NCI-H748 treated with DMSO at 0.1 percent for 48 hours (cell line): ENCODE measurements at places on chromosomes 5 and 9.

DNA sequence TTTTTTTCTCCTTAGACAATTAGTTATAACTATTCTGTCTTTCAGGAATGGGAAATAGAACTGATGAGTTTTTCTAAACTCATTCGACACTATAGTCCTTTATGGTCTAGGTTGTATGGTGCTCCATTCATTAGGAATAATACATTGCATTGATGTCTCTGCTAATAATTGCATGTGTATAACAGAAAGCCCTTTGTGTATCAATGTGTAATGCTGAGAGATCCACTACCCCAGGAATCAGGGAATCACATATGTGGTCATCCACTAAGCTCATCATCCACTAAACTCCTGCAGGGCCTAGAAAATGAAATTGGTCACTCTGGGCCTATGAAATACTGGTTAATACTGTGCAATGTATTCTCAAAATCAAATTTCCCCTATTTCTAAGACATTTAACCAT is 242.0 kb upstream of the CDH18 start:
- no peak for DNase-seq

DNA sequence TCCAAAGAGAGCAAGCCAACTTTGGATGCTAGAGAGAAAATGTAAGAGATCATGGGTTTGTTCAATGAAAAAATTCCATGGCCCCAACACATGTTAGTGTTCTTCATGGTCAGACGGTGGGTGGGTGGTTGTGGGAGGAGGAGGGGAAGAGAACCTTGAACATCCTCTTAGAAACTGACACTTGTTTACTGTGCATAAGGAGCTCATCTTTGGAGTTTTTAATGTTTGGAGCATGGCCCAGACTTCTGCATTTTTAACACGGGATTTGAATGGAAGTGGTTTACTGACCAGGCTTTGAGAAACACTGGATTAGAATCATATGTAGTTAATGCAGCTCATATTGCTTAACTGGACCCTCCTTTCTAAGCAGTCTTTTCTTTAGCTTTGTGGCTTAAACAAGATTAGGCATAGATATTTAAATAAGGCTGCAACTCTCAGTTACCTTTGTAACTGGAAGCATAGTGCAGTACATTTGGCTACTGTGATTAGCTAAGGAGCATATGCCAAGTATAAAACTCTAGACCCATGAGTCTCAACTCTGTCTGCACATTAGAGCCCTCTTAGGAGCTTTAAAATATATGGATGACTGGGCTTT is 60.1 kb downstream of the FOCAD start:
- DNase-seq, result no peak

- DNase-seq, result no peak
Observed at GRCh38 chr9:115513148-115513547, 395.2 kb upstream of the TNC start.

GRCh38 chr9:94611638-94612068 is 18.0 kb upstream of the FBP2 start:
- no peak for DNase-seq

- DNase-seq, result no peak
Observed at GRCh38 chr5:137896560-137896959, 7.3 kb downstream of the PKD2L2 start.

- DNase-seq, result no peak
Observed at GRCh38 chr5:176187276-176188062, 50.8 kb upstream of the SIMC1 start.

DNA sequence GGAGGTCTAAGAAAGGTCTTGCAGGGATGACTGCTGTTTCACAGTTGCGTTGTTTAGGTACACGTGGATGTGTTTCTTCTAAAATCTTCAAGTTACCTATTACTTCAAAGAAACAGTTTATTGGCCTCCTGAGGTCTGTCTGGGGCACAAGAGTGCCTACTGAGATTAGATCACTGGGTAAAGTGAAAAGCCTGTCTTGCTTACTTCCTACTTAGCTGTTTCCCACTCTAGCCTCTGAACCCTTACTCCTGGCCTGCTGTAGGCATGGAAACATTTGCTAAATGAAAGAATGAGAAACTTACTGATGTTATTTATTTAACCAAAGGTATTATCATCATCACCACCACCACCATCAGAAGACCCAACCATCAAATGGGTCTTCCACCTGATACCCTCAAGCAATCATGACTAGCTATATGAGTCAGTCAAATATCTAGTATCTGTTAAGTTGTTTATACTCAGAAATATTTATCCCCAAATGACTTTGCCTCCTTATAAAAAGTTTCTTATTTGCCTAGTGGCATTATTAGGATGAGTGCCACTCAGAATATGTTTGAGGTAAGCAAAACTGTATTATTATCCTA is 92.5 kb downstream of the ELAVL2 start:
- no peak for DNase-seq

DNA sequence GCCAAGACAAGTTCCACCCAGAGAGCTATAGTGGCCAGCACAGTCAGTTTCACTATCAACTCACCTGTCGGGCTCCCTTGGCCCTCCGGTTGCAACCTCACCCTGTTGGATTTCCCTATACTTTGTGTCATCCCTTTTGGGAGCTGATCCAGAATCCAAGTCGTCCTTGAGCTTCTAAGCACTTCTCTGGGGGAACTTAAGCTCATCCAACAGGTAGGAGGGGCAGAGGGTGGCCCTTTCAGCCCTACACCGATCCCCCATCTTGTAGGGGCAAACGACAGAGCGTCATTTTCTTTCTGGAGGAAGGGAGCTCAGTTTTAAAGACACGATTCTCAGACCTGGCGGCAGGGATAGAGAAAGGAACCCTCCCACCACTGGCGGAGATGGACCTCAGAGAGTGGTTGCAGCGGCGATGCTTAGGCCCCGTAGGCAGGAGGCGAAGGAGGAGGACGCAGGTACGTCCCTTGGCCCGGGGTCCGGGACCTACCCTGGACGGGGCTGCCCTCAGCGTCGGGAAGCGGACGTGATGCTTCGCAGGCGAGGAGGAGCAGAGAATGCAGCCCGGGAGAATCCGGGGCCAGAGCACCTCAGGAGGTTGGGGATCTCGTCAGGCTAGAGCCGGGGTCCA is 519 bp downstream of the ZER1 start:
- DNase-seq, result no peak

DNA sequence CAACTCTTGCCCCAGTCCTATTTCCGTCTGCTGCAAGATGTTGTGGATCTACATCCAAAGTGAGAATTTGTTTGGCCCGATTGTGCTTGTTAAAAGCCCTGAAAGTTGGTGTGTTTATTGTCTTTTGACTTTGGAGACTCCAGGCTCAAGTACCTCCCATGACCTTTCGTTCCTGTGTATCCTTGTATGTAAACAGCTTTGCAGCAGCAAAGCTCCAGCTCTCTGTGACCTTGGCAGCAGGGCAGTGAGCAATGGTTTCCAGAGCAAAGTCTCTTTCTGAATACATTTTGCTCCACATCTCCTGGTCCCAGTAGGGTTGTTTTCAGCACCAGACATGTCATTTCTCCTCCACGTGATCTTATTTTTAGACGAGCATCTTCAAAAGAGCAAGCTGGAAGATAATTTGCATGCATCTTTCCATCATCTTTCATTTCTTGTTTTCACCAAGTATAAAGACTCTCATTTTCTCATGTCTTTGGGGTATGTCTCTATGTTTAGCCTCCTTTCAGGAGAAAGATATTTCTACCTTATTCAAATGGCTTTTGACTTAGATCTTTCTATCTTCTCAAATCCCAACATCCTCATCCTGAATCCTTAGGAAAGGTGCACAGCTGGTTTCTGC is 68.1 kb upstream of the ERCC6L2 start:
- DNase-seq, result no peak

GRCh38 chr5:140344683-140345423 is 1.6 kb downstream of the HBEGF start:
- no peak for DNase-seq

- no peak for DNase-seq
Observed at GRCh38 chr5:104355350-104355749, 792.8 kb upstream of the NUDT12 start.

DNA sequence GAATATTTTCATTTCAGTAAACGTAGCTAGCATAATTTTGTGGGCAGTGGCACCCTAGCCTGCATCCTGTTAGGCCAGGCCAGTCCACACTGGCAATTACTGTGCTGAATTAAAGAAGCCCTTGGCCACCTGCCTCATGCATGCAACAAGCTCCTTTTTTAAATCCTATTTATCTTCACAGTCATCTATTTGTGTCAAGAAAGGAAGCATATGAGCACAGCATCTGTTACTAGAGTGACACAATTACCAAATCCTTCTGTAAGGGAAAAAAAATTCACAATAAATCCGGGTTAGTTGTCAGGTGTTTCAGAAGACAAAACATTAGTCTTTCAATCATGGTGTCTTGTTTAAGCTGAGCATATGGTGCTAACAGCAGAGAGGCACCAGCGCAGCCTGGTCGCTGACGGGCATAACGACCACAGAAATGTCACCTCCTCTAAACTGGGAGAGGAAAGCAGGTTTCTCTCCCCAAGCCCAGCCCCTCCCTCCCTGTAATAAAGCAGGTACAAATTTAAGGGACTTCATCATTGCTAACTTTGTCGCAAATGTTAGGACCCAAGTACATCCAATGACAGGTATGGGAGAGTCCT is 520.6 kb downstream of the CTNND2 start:
- DNase-seq, result no peak

- no peak for DNase-seq
Observed at GRCh38 chr5:40555886-40556285, 123.8 kb upstream of the PTGER4 start.

GRCh38 chr5:18920966-18921365 is 1067.0 kb downstream of the CDH18 start:
- DNase-seq, result no peak

DNA sequence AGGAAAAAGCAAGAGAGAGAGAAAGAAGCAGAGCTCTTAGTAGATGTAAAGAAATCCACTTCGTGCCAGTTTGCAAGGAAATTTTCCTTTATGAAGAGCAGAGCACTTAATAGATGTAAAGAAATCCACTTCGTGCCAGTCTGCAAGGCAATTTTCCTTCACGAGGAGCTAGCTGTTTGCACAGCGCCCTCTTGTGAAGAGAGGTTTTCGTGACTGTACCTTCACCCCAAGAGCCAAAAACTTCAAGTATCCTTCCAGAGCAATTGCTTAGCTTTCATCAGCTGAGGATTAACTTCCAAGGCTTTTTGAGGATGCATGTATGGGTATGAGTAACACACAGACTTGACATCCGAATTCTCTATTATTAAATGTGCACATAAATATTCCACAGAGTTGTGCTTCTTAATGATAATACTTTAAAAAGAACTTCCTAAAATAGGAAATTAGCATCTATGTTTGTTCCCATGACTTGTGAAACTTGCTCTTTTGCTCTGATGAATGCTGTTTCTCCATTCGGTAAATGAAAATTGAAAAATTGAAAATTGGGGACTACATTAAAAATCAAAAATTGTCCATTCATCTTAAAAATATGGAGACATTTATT is 525.6 kb downstream of the PDE4D start:
- peak; percentile 26 for DNase-seq

GRCh38 chr5:40385544-40385943 is 294.2 kb upstream of the PTGER4 start:
- no peak for DNase-seq

- no peak for DNase-seq
Observed at GRCh38 chr5:126757713-126758357, 19.1 kb upstream of the LMNB1 start.

- peak; percentile 48 for DNase-seq
Observed at GRCh38 chr5:148998174-148998797, 64.6 kb downstream of the SH3TC2 start.

GRCh38 chr9:124273427-124274160 is 15.8 kb downstream of the NEK6 start:
- DNase-seq, result no peak

GRCh38 chr9:122444041-122444733 is 33.5 kb downstream of the OR1J1 start:
- no peak for DNase-seq

GRCh38 chr5:138053554-138053953 is 20.7 kb upstream of the FAM13B start:
- no peak for DNase-seq

DNA sequence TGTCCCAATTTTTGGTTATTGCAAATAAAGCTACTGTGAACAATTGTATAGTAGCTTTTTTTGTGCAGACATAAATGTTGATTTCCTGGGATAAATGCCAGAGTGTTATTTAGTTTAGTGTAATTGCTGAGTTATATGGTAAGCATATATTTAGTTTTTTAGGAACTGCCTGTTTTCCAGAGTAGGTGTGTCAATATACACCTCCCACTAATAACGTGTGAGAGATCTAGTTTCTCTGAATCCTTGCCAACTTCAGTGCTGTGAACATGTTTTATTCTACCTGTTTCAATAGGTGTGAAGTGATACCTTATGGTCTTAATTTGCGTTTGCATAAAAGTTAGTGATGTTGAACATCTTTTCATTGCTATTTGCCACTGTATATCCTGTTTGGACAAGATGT is 9.1 kb upstream of the OR2S2 start:
- peak; percentile 33 for DNase-seq

GRCh38 chr5:18675041-18675440 is 1040.8 kb downstream of the TAF11L14 start:
- DNase-seq, result no peak

GRCh38 chr5:176609724-176610434 is at the start of gene GPRIN1:
TSS of gene GPRIN1 (minus strand) at chr5:176610156. CDS start at chr5:176599834, 10,322 bp downstream.
- DNase-seq, result peak; percentile 56

DNA sequence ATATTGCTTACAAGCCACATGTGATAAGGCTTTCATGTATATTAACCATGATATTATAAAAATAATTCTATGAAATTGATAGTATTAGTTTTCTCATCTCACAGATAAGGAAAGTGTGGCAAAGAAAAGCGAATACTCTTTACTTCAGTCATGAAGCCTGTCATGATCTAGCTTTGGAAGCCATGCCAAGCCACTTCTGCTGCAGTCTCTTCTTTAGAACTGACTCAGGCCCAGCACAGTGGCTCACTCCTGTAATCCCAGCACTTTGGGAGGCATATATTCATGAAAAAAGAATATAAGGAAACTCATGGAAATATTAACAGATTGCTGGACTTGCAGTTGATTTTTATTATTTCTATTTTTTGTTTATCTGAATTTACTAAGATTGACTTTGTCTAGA is 42.9 kb upstream of the PJA2 start:
- no peak for DNase-seq

DNA sequence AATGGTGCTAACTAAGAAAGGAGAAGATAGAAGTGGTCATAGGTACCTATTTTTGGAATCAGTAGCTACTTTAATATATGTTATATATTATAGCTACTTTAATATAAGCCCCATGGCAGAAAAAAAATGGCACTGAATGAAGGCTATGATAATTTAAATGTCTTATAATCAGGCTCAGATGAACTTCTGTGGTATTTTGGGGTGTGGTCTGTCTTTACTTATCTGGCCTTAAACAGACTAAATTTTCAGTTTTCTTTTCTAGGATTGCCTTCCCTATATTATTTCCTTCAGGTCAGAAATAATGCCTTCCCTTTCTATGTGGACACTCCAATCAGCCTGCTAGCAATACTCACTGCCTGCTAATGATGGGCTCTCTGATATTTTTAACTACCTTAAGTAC is 292.3 kb downstream of the SLF1 start:
- no peak for DNase-seq

- DNase-seq, result no peak
Observed at GRCh38 chr5:34496701-34497469, 159.2 kb upstream of the RAI14 start.

DNA sequence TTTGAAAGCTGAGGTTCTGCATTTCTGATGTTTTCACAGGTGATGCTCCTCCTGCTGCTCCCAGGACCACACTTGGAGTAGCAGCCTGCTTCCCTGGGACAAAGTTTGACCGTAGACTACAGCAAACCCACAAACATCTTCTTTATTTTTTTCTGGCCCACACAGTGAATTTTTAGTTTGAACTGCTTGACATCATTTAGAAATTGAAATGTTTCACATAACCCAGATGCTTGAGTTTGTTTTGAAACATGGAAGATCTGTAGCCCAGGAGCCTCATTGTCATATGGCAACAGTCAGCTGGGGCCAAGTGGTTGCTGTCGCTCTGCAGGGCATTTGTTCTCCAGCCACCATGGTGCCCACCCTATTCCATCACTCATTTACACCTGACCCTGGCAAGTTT is 8.4 kb downstream of the SH3TC2 start:
- no peak for DNase-seq
